ENCODE measurements at places on chromosomes 5 and 9.

GRCh38 chr5:9712506-9712905 lies 82.4 kb upstream of the TAS2R1 start:
- DNase-seq, result no peak

DNA sequence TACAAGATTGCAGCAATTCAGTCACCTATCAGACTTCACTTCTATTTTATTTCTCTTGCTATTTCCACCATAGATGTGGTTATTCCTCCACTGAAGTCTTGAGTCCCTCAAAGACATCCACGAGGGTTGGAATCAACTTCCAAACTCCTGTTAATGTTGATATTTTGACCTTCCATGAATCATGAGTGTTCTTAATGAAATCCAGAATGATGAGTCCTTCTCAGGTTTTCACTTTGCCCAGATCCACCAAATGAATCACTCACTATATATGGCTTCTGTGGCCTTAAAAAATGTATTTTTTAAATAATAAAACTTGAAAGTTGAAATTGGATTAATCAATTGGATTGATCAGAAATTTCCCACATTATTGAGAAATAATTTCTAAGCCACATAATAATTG lies 1821.0 kb downstream of the EFNA5 start:
- DNase-seq, result no peak

DNA sequence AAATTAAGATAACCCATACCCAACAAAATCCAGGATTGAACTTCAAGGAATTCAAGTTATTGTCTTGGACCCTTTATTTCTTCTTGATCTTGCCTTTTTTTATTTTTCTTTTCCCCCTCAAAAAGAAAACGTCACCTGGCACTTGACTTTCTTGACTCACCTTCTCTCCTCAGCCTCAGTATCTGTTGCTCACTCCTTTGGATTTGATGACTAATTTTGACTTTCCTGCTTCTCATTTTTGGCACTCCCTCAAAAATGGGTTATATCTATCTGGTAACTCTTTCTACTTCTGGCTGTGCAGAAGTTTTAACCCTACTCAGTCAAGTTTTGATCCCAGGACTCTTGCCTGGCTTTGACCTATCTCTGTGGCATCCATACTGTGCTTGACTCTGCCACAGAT lies 66.6 kb upstream of the SPATA31D4 start:
- no peak for DNase-seq

GRCh38 chr9:116061546-116062205 lies 91.9 kb upstream of the PAPPA start:
- no peak for DNase-seq

DNA sequence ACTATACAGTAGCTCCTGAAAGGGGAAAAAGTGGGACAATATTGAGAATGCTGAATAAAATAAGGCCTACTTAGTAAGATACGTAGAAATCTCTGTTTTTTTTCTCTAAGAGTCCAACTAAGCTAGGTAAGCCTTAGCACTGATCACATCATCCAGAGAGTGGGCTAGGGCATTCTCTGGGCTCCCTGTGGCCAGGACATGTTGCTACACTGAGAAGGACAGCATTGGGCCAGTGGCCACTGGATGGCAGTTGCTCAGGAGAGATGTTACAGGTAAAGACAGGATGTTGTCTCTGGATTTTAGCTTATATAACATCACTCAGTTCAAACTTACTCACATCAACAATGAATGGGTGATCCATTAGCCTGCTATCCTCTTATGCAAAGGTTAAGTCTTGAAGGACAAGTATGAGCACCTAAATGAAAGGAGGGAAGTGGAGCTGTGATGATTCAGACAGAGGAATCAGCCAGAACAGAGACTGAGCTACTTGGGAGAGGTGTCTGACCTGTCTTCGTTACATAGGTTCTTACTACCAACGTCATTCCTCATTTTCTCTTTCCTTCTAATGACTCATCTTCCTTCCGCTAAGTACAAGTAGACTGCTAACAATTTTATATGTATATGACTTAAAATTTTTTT lies 226.6 kb upstream of the ADCY2 start:
- no peak for DNase-seq

GRCh38 chr9:86329649-86330048 lies 24.6 kb downstream of the TUT7 start:
- no peak for DNase-seq

- no peak for DNase-seq
Observed at GRCh38 chr5:39415201-39415600, 9.6 kb downstream of the DAB2 start.

- DNase-seq, result no peak
Observed at GRCh38 chr5:107500347-107500746, 170.4 kb downstream of the EFNA5 start.

DNA sequence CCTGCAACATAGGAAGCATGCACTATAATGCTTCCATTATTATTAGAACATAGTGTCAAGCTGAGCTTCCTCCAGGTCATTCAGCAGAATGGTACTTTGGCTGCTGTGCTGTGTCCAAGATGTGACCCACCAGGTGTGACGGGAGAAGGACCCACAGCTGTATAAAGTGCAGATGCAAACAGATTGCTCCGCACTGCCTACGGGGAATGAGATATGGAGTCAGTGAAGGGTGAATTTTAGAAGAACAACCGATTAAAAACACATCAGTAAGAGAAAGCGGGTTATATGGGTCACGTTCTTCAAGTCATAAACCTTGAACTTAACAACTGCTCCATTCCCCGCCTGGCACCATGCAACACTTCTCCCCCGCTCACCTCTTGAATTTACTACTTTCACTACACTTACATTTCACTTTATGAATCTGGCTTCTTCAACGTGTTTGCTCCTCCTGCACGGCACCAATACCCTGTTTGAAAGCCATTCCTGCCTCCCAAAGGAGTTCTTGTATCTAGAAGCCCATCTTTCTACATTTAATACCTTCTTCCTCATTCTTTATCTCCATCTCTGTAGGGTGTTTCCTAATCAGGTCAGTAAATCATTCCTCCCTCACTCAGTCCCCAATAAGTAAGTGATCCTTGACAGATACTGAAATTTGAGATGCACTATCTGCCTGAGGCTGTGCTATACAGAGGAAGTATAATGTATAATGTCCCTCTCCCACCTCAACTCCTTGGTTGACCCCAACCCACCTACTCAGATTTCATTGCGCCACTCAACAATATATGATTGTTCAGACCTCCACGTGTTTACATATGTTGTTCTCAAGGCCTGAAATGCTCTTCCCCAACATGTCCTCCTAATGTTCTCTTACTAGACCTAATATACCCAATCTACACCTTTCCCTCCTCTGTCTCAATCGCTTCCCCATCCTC lies 25.9 kb downstream of the BRINP1 start:
- no peak for DNase-seq

DNA sequence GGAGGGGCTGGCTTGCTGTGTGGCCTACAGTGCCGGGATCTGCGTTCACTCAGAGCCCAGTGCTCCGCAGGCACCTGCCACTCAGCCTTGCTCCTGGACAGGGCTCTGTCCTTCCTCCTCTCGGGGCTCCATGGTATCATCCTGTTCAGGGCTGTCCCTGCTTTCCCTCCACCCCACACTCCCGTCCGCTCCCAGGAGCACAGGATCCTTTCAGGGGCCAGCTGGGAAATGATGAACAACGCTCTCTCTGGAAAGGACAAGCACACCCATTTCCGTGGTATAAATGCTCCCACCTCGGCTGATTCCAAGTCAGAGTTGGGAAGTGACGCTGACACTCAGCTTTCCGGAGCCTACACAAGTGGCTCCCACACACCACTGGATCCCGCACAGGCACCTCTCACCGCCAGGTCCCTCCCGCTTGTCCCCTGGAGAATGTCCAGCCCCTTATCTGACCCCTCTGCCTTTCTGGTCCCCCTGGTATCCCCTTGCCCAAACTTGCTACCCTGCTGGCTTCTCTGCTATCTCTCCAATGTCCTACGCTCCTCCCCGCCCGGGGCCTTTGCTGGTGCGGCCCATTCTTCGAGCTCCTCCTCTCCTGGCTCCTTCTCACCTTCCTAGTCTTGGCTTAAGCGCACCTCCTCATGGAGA lies 21.3 kb downstream of the HMCN2 start:
- DNase-seq, result no peak

GRCh38 chr9:4045556-4045955 lies 254.3 kb downstream of the GLIS3 start:
- DNase-seq, result no peak

- DNase-seq, result peak; percentile 2
Observed at GRCh38 chr5:147037515-147038205, 159.1 kb upstream of the PPP2R2B start.

DNA sequence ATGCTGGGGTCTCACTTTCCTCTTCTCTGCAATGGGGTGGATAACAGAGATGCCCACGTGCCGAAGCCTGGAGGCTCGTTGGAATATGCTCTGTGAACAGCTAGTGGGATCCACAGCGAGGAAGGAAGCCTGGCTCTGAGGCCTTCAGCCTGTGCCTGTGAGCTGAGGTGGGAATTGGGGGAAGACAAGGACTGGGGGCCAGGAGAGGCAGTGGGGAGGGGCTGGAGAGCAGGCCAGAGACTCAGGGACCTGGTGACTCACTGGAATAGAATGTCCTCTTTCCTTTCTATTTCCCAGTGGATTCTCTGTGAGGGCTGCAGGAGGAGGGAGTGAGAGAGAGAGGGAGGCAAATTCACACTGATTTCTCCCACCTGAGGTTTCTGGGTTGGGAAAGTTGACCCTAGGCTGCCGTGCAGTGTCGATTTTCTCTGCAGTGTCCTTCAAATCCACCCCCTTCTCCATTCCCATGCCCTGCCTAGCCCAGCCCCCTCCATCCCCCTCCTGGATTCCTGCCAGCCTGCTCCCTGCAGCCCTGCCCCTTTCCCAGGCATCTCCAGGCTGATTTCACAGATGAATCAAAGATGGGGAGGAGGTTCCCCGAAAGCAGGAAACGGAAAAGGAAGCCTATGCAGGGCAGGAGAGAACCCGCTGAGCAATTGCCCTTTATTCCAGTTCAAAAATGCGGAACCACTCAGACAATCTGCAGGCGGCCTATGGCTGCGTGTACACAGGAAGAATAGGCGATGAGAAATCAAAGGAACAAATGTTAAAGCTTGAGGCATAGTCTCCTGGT lies 1.4 kb upstream of the SPAAR start:
- DNase-seq, result peak; percentile 75

- DNase-seq, result peak; percentile 95
Observed at GRCh38 chr9:69174616-69175463, 763 bp downstream of the TJP2 start.

- DNase-seq, result no peak
Observed at GRCh38 chr9:111300140-111300735, 29.8 kb downstream of the OR2K2 start.

DNA sequence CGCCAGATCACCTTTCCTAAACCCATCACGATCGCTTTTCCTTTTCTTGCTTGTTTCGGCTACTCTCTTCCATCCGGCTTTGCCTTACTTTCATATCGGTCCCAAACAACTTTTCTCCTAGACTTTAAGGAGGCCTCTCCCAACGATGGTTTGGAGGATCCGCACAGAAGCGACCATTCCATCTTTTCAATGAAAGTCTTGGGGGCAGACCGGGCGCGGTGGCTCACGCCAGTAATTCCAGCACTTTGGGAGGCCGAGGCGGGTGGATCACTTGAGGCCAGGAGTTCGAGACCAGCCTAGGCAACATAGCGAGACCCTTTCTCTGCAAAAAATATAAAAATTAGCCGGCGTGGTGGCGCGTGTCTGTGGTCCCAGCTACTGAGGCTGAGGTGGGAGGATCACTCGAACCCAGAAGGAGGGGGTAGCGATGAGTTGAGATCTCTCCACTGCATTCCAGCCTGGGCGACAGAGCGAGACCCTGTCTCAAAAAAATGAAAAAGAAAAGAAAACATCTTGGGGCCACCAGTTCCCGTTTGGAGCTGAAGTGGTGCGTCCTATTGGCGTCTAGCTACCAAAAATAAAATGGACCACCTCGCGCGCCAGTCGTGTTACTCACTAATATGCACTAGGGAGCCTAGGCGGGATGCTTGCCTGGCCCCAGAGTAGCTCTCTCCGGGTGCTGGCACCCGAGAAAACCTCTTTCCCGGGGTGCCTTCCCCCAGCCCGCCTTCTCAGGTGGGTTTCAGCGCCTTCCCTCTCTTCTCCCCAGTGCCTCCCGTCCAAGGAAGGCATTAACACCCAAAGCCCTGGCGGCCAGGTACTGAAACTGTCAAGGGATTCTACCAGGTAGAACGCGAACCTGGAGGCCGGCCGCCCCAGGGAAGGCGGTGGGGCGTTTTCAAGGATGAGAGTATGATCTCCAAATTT lies 800 bp upstream of the AP3B1 start:
- DNase-seq, result peak; percentile 41

GRCh38 chr9:2024888-2025782 lies 10.0 kb downstream of the SMARCA2 start:
- DNase-seq, result peak; percentile 60

DNA sequence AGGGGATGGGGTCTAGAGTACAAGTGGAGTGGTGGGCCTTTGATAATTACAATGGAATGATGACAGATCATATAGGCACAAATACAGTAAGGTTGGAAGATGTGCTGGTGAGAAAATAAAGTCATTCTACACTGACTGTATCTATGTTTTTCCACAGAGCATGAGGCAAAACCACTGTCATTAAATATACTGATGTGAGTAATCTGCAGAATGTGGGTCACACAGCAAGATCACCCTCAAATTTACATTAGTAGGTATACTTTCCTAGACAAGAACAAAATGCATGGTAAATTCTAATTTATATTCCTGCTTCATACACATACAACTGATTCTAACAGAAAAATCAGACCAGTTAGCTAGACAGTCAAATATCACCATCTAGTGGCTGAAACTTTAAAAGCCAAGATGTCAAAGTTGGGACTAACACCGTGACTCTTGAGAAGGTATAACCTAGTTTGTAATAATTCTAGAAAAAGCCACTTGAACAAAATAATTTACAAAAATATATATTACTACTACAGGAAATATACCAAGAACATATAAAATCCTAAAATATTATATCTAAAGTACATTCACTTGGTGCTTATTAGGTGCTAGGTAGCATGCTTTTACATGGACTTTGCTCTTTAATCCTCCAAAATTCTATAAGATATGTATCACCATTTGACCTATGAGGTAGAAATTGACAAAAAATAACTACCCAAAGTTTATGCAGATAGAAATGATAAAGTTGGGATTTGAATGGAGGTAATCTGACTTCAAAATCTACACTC lies 19.5 kb downstream of the TTC33 start:
- peak; percentile 80 for DNase-seq

- DNase-seq, result peak; percentile 54
Observed at GRCh38 chr5:111511831-111512374, 432 bp downstream of the STARD4 start.

DNA sequence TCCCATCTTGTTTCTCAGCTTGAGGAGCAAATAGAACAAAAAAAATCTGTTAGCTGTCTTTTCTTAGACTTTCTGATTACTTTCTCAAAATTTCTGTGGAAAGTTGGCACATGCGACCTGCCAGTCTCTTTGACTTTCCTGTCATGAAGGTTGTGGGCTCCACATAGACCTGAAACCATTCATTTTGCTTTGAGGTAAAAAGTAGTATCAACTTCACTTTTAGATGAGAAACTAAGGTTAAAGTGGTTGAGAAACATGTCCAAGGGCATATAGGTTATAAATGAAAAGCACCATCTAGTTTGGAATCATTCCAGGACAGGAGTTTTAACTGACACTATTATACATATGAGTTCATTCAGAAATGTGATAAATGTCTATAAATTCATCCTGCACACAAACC lies 42.7 kb downstream of the ST8SIA4 start:
- DNase-seq, result no peak

GRCh38 chr9:99828054-99828416 lies 6.3 kb downstream of the NR4A3 start:
- DNase-seq, result no peak

- DNase-seq, result no peak
Observed at GRCh38 chr5:17406423-17406838, 91.6 kb upstream of the TAF11L2 start.

- no peak for DNase-seq
Observed at GRCh38 chr5:29263915-29264351, 1929.6 kb upstream of the CDH6 start.

All from suppressor macrophage treated with lipopolysaccharide for 1 hour (primary cell).